Activated naive CD8-positive, alpha-beta T cell treated with anti-CD3 and anti-CD28 coated beads for 36 hours (primary cell): ENCODE measurements at places on chromosomes 5 and 9.

DNA sequence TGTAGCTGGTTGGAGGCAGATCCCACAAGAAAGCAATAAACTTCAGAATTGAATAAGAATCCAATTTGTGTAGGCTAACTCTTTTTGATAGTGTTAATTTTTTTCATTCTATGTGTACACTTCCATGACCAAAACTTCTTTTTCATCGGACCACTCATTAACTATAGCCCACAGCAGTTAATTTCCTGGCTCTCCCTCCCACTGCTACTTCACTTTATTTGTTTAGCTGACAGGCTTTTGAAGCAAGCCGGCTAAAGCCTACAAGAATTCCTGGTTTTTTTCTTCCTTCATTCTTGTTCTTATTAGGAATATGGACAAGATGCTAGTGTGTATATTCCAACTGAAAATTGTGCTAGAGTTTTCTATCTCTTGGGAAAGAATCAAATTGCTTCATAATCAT is 329.2 kb upstream of the CCNH start:
- no peak for DNase-seq

- no peak for DNase-seq
Measured at GRCh38 chr5:30768056-30768690, 425.3 kb upstream of the CDH6 start.

- DNase-seq, result no peak
Measured at GRCh38 chr5:148794729-148795561, 31.5 kb upstream of the ADRB2 start.

- DNase-seq, result no peak
Measured at GRCh38 chr5:148969291-148969690, 93.6 kb downstream of the SH3TC2 start.

- DNase-seq, result no peak
Measured at GRCh38 chr5:64518793-64519192, 13.0 kb downstream of the RGS7BP start.

DNA sequence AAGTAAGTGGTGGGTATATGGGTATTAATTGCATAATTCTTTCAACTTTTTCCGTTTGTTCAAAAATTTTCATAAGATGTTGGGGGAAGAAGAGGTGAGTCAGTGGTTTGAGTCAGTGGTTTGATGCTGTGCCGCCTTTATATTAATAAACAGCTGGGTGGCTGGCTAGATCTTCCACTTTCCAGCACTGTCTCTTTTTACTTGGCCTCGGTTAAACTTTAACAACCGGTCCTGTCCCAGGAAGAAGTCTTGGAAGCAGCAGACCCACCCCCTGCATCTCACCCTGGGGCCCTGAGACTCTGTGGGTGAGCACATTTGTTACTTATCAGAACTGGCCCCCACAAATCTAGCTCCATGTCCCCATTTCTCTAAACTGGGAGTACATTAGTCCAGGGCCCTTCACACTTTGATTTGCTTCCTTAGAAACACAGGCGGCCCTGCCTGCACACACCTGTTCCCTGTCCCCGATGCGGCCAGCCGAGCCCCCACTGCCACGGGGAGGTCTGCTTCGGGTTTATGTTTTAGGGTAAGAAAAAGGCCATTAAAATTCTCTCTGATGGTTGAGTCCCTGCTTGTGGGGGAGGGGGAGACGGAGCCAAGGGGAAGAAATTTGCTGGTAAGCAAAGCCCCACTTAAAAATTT is 90.7 kb downstream of the PTCH1 start:
- DNase-seq, result no peak
